ENCODE measurements at places on chromosomes 5 and 9. TPM values are rescaled to one million over a fixed set of nuclear protein-coding genes. Genes with fewer than 3 reads are reported as not detected.

DNA sequence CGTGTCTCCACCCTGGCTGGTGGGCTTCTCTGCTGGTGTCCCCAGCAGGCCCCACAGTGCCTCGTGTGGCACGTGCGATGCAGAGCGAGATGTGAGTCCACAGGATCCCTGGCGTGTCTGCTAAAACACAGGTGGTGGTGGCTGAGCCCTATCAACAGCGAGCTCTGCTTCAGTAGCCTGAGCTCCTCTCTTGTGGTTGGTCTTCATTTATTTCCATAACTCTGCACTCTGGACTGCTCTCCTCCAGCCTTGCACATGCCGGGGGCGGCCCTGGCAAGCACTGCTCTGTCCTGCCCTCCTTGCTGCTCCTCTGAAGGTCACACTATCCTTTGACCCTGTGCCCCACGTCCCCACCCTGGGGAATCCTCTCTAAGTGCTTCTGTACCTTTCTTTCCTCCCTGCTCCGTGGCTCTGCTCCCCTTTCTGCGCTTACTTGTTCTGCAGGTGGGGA lies 59.2 kb downstream of the NSUN2 start:
- DNase-seq, result no peak

Gene NSD1
- 15.8 TPM for polyA plus RNA-seq

- DNase-seq, result no peak
Observed at GRCh38 chr5:123790226-123790625, 278.2 kb downstream of the CSNK1G3 start.

Gene OR1Q1
- polyA plus RNA-seq, result 1.1 TPM

Gene SEMA5A
- polyA plus RNA-seq, result 56.4 TPM
